GM12878 (cell line): ENCODE measurements at places on chromosomes 1 and 21. TPM values are rescaled to one million over a fixed set of nuclear protein-coding genes. Genes with fewer than 3 reads are reported as not detected.

SPRR5 gene
- not detected in 2 replicates for total RNA-seq

DMBX1 gene
- not detected in 2 replicates for total RNA-seq

NBPF19 gene
- 2.6 and 2.7 TPM in 2 replicates for total RNA-seq

CHRM3 gene
- total RNA-seq = not detected in 2 replicates

ANKRD45 gene
- not detected in 2 replicates for total RNA-seq

GSTM1 gene
- total RNA-seq = 32.4 and 33.5 TPM in 2 replicates

MCOLN2 gene
- 103 and 110 TPM in 2 replicates for total RNA-seq

PHLDA3 gene
- 33.7 and 35.5 TPM in 2 replicates for total RNA-seq

DONSON gene
- total RNA-seq = 21.6 and 23.4 TPM in 2 replicates

TAS1R1 gene
- total RNA-seq = 0.11 TPM in 1 of 2 replicates, not detected in the other

OR4F29 gene
- total RNA-seq = not detected in 2 replicates

CNR2 gene
- 13.6 and 15.1 TPM in 2 replicates for total RNA-seq

WNT3A gene
- total RNA-seq = not detected in 2 replicates

ACAP3 gene
- total RNA-seq = 29.8 and 34.2 TPM in 2 replicates

NEK2 gene
- 28.7 TPM in 2 replicates for total RNA-seq

JUN gene
- 8.4 and 8.7 TPM in 2 replicates for total RNA-seq

TNFRSF4 gene
- 6.1 and 6.5 TPM in 2 replicates for total RNA-seq

OVAAL gene
- not detected in 2 replicates for total RNA-seq

FAF1 gene
- total RNA-seq = 53.4 and 54.5 TPM in 2 replicates

AIDA gene
- 27.0 and 28.3 TPM in 2 replicates for total RNA-seq

VSIG8 gene
- not detected in 2 replicates for total RNA-seq

CD84 gene
- total RNA-seq = 10.4 and 14.2 TPM in 2 replicates

SYCP1 gene
- not detected in 2 replicates for total RNA-seq

HSD11B1 gene
- total RNA-seq = not detected in 2 replicates

MARK1 gene
- 0.10 TPM in 1 of 2 replicates, not detected in the other for total RNA-seq

SLC44A3 gene
- total RNA-seq = not detected in 2 replicates

YOD1 gene
- 6.9 and 7.1 TPM in 2 replicates for total RNA-seq

LCE1A gene
- total RNA-seq = not detected in 2 replicates

SLAMF9 gene
- not detected in 2 replicates for total RNA-seq

CYP4B1 gene
- total RNA-seq = 0.38 TPM in 1 of 2 replicates, not detected in the other

BCAR3 gene
- 2.7 and 3.8 TPM in 2 replicates for total RNA-seq

IL12RB2 gene
- 0.54 and 0.61 TPM in 2 replicates for total RNA-seq

TRIM67 gene
- total RNA-seq = not detected in 2 replicates

PRDM16 gene
- total RNA-seq = 0.03 and 0.27 TPM in 2 replicates

C1orf226 gene
- total RNA-seq = not detected in 2 replicates

MYOG gene
- total RNA-seq = not detected in 2 replicates

SIPA1L2 gene
- total RNA-seq = 0.05 and 0.18 TPM in 2 replicates

PPIH gene
- 75.3 and 79.8 TPM in 2 replicates for total RNA-seq

B3GALT6 gene
- 18.7 and 20.6 TPM in 2 replicates for total RNA-seq

ADAMTSL4 gene
- total RNA-seq = 0.15 and 0.21 TPM in 2 replicates

KANK4 gene
- not detected in 2 replicates for total RNA-seq

MROH7 gene
- not detected in 2 replicates for total RNA-seq

GRIK1 gene
- not detected in 2 replicates for total RNA-seq

SPRR2E gene
- total RNA-seq = not detected in 2 replicates

MAGI3 gene
- 0.37 and 0.51 TPM in 2 replicates for total RNA-seq

TGFB2 gene
- 0.35 TPM in 1 of 2 replicates, not detected in the other for total RNA-seq

GJA9 gene
- total RNA-seq = not detected in 2 replicates

MOV10 gene
- 78.2 and 80.3 TPM in 2 replicates for total RNA-seq

OR2T35 gene
- 0.49 and 0.66 TPM in 2 replicates for total RNA-seq

ECM1 gene
- total RNA-seq = 1.0 and 1.3 TPM in 2 replicates

TMEM51 gene
- 4.2 TPM in 2 replicates for total RNA-seq

RNU1-1 gene
- total RNA-seq = 2,403 and 2,678 TPM in 2 replicates

CHIT1 gene
- 1.1 and 2.1 TPM in 2 replicates for total RNA-seq
